ENCODE measurements at places on chromosomes 16 and 17.
A peak's percentile ranks its signal among the peaks of the same experiment; 100 is the strongest.

- DNase-seq = peak; percentile 23
These were observed 804 bp downstream of the TGFB1I1 start for GRCh38 chr16:31472709-31473203.

DNA sequence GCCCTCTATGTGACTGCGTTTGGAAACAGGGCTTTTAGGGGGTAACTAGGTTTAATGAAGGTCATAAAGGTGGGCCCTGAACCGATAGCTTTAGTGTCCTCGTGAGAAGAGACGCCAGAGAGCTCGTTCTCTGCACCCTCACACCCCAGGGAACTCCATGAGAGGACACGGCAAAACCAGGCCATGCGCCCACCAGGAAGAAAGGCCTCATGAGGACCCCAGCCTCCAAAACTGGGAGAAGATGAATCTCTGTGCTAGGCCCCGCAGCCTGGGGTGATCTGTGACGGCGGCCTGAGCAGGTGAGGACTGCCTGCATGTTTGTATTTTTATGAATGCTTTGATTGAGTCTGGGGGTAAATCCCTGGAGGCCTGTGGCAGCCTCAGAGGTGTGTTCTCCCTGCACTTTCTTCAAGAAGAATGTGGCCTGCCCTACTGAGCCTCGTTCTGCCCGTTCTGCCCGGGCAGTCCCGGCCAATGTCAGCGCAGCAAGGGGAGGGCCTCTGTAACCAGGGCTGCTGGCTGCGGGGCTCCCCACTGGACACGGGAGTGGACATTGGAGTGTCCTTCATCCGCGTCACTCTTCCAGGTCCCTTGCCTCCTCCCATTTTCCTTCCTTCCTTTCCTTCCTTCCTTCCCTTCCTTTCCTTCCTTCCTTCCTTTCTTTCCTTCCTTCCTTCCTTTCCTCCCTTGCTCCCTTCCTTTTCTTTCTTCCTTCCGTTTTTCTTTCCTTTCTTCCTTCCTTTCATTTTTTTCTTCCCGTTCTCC, 6.8 kb upstream of the RNF213 start:
- no peak for DNase-seq

- DNase-seq = no peak
These were observed 9.4 kb upstream of the SPATA2L start for GRCh38 chr16:89710709-89711564.

- DNase-seq = peak; percentile 79
These were observed 37.6 kb downstream of the CTU2 start for GRCh38 chr16:88743693-88744576.

DNA sequence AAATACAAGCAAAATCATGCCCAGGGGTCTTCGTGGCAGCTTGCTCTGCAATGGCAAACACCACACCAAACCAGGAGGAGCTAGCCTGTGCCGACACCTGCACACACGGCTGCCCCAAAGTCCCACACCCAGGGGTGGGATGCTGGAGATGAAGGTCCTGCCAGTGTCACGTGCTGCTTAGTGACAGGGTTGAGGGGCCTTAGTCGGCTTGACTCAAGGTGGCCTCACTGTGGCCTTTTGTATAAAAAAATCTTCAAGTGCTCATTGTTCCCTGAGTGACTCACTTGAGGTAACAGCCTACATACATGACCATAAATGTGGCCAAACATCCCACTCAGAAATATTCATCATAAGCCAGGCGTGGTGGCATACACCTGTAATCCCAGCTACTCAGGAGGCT, 7.3 kb downstream of the TRIM65 start:
- no peak for DNase-seq
